AML-193 (cell line): ENCODE measurements at places on chromosomes 7 and 10.
A peak's percentile ranks its signal among the peaks of the same experiment; 100 is the strongest.

DNA sequence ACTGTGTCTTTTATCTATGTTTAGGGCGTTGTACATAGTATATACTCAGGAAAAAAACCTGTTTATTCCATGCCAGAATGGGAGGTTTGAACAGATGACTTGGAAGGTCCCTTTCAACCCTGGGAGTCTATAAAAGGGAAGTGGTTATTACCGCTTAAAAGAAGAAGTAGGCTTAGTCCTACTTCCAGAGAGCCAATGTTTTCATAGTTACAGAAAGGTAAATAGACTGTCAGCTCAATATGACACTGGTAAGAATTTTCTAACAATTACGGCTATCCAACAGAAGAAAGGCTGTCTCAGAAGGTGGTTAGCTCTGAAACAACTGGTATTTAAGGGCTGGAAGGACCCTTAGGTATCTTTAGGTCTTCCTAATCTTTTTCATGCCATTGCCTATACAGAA, 1.1 kb upstream of the TFAM start:
- DNase-seq: peak; percentile 96

GRCh38 chr7:496528-497295, 22.9 kb downstream of the PDGFA start:
- no peak for DNase-seq

- DNase-seq: no peak
Measured at GRCh38 chr10:21417172-21417712, 108.2 kb downstream of the SKIDA1 start.

DNA sequence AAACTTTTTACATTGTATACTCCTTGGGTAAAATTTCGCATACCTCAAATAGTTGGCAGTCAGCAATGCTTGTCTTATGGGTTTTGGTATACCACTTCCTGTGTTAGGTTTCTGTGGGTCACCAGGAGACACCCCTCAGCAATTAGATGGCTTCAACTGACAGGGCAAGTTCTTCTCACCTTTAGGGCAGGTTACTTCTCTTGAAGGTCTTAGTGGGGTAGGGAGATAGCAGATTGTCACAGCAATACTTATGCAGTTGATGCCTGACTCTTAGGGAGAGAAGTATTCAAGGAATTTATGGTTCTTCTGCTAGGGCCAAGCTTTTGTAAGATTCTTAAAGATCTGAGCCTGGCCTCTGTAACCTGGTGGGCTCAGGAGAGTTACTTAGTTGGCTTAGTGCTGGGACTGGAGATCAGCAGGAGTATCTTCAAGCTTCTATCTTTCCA, 42.9 kb downstream of the MKLN1 start:
- no peak for DNase-seq

- no peak for DNase-seq
Measured at GRCh38 chr7:44530990-44531389, 10.1 kb downstream of the NPC1L1 start.

DNA sequence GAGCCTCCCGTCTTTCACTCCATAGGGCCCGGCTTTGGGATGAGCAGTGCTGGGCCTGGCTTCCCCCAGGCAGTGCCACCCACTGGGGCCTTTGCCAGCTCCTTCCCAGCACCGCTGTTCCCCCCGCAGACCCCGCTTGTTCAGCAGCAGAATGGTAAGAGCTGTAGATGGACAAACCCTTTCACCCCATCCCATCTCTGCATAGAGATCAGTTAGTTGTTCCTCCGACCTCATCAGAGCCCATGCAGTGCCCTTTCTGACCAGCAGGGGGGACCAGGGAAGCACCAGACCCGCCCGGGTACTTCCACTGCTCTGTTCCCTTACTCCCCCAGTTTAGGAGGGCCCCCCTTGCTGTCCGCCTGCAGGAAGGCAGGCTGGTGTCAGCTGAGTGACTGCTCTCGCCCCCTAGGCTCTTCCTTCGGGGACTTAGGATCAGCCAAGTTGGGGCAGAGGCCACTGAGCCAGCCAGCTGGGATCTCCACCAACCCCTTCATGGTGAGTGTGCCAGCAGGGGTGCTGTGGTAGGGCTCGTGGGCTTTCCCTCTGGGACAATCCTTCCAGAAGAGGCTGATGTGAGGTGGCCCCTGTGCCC, 9.8 kb downstream of the SAP25 start:
- DNase-seq: peak; percentile 53

DNA sequence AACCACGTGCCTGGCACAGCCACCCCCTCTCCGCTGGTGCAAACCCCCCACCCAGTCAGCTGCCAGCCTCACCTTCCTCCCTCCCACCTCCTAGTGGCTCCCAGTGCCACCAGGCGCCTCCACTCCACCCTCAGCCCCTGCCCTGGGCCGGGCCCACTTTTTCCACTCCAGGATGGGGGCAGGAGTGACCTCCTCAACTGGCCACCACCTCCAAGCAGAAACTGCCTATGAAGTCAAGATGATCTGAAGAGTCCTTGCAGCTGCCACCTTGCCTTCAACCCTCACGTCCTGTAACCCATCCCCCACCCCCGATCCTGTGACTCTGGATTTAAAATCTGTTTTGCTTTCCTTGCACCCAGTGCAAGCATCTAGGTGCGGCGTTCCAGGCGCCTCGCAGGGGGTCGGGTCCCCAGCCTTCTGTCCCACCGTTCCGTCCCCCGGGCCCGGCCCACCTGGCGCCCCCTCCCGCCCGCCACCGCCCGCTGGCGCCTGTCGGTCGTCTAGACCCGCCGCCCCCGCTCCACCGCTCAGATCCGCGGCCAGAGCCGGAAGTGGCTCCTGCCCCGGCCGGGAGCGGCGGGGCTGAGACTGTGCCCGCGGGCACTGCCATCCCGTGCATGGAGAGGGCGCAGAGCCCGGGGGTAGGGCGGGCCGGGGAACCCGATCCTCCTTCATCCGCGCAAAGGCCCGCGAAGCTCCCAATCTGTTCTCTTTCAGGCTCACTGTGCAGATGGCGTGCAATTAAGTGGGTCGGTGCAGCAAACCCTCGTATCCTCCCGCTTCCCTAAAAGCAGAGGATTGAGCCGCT, 51.2 kb upstream of the GTF2I start:
- DNase-seq: no peak

DNA sequence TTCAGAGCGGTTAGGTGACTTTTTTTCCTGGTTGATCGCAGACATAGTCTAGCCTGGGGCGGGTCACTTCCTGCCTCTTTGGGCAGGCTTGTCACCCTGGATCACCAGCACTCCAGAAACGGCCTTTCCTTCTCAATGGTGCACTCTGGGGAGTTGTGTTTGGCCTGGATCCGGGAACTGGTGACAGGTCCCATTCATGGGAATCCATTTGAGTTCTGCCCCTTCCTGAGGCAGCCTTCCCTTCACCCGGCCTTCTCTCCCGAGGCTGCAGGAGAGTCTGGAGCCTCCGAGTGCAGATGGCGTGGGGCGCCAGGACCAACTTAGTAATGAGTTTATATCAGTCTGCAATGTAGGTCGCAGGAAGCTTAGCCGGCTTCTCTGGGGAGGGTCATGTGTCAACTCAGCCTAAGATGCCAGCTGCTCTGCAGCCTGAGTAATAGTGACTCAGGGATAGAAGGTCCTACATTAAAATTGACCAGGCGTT, 54.2 kb downstream of the TACR2 start:
- no peak for DNase-seq

- no peak for DNase-seq
Measured at GRCh38 chr7:27155816-27156507, 513 bp downstream of the HOXA7 start.

- DNase-seq: peak; percentile 85
Measured at GRCh38 chr10:119113751-119114732, 10.1 kb downstream of the DENND10 start.

GRCh38 chr7:80918399-80918798, 452 bp downstream of the SEMA3C start:
- DNase-seq: no peak

GRCh38 chr10:112801748-112802147, 148.3 kb upstream of the TCF7L2 start:
- no peak for DNase-seq

DNA sequence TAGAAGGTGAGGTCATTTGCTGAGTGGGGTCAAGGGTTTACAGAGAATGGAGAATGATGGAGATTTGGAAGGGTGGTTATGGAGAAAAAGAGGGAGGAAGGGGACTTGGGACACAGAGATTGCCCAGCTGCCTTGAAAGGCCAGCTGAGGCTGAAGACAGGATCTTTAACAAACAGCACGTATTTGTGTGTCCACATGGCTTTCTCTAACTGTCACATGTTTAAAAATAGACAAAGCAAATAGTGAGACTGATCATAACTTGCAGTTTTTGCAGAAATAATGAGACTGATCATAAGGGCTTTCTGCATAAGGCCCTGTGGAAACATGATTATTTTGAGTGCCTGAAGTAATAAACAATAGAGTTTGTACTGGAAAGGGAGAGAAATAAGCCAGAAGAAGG, 212.7 kb downstream of the HDAC9 start:
- no peak for DNase-seq

GRCh38 chr7:77335581-77335980, 80.6 kb downstream of the GSAP start:
- no peak for DNase-seq

GRCh38 chr7:158728911-158729645, 24.5 kb upstream of the NCAPG2 start:
- DNase-seq: no peak

DNA sequence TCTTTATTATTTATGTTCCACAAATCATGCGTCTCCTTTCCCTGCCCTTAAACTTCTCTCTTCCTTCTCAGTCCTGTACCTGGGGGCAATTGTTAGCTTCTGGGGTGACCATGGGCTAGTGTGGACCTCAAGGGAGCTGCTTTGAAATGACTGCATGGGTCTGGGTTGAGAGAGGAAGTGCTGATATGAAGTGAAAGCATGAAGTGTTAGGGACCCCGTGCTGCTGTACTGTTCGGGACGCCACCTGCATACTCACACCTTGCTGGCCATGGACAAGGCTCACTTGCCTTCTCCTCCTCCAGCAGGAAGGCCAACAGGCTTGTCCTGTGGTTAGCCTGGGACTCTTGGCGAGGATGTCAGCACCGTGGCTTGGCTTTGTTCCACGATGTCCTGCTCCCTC, 56.7 kb downstream of the MTPN start:
- DNase-seq: no peak

DNA sequence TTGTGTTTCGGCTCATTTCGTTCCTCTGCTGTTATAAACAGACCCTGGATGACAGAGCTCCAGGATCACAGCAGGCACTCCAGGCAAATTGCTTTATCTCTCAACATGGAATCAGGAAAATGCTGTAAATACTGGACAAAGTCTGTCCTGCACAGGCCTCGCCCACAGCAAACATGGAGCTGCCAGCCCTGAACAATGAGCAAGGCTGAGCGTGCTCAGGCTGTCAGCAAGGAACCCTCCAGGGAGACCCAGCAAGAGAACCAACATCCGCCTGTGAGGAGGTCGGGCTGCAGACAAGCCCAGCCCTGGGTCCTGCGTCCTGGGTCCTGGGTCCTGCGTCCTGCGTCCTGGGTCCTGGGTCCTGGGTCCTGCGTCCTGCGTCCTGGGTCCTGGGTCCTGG, 180.8 kb downstream of the PTPRN2 start:
- no peak for DNase-seq

DNA sequence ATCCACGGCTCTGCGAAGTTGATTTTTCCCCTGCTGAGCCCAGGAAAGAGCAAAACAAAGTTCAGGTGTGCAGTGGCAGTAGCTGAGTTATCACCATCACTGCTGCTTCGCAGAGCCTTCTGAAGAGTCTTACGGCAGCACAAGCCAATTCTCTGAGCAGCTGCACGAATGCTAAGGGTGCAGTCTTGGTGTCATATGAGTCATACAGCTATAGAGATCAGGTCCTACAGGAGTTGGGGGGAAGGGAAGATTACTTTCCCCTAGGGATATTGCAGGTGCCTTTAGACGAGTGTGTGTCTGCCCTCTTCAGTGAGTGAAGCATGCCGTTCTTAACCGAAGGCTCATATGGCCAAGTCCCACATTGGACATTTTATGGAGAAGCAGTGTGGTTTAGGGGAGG, 227.8 kb downstream of the CELF2 start:
- no peak for DNase-seq

GRCh38 chr7:73974948-73975926, 52.7 kb upstream of the ELN start:
- DNase-seq: no peak

DNA sequence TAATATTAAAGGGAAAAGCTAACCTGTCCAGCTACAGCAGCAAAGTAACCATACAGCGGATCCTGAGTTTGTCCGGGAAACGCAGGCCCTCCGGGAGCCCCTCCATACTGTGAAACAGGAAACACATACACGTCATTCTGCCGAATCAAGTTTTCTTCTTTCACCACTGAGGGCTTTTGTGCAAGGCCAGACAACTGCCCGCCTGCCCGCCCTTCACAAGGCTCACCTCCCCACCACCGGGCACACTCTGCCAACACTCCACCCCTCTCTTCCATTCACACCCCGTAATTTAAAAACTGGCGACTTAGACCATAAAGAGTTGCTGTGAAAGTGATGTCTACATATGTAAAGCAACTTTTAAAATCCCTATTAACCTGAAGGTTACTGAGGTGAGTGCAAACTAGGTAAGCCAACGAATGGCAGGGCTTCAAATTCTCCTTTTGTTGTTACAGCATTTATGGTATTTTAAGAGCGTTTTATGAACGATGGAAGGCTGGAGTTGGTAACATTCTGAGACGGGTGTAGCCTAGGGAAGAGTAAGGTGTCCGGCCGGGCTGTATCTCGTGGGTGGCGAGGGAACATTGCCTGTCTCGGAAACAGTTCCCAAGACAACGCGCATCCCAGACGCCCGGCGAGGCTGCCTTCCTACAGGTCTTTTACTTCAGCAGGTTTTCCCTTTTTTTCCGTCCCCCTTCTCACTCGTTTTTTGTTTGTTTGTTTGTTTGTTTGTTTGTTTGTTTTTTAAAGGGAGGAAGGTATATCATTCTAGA, 817 bp downstream of the SRI start:
- DNase-seq: peak; percentile 61

DNA sequence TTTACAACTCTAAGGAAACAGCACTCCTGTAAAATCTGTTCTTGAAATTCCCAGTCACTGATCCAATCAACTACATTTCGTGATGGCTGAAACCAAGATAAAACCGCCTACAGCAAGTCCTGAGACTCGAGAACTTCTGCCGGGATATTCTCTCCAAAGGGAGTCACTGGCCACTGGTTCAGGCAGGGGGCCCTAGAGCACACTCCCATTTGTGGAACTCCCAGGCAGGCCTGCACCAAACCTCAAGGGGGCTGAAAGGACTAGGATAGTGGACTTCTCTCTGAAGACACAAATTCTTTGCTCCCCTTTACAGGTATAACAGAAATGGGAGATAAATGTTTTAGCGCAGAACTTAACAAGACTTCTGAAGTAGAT, 16.3 kb downstream of the CYTH3 start:
- no peak for DNase-seq

- DNase-seq: peak; percentile 82
Measured at GRCh38 chr10:71547876-71548846, 151.4 kb downstream of the CDH23 start.
